Activated effector memory CD4-positive, alpha-beta T cell treated with anti-CD3 and anti-CD28 coated beads, Interleukin-2, amount 50 U/mL, for 16 hours (primary cell): ENCODE measurements at places on chromosomes 5 and 9.

DNA sequence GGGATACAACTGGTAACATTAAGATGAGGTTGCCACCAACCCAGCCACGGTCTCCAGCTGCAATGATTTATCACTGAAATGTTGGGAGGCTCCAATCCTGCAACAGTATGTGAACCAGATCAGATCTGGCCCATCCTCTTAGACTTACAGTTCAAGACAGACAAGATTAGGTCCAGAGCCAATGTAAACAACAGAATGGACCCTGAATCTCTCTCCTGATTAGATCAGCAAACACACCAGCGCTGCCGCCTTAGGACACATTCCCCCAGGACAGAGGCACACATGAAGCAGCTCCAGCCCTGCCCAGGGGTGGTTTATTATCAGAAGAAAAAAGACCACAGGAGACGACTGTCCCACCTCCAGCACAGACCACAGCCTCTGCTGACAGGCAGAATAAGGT, 82.1 kb downstream of the SLIT3 start:
- DNase-seq, result no peak

DNA sequence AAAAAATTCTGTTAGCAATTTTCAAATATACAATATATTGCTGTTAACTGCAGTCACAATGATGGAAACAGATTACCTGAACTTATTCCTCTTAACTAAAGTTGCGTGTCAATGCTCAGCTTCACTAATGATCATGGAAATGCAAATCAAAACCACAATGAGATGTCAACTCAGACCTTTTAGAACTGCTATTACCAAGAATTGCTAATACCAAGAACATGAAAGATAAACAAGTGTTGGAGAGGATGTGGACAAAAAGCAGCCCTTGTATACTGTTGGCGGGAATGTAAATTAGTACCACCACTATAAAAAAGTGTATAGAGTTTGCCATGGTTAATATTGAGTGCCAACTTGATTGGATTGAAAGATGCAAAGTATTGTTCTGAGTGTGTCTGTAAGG, 1409.7 kb upstream of the CDH18 start:
- DNase-seq, result no peak

- DNase-seq, result no peak
These were observed 3.3 kb downstream of the SHISAL2B start for GRCh38 chr5:64693636-64694035.

- no peak for DNase-seq
These were observed 2.6 kb downstream of the SH3RF2 start for GRCh38 chr5:145938776-145939539.

DNA sequence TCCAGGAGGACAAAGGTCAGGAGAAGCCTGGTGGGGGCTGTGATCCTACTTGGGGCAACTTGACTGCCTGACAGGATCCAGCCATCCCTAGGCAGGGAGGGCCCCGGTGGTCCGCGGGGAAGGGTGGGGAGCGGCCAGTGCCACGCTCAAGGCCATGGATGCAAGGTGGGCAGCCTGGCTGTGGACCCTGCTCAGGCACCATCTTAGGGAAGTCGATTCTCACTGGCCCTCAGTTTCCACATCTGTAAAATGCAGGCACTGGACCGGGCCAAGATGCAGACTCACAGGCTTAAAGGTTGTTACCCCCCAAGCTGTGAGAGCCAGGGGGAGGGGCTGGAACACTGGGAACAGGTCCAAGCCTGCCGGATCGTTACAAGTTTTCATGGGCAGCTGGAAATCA, 8.7 kb upstream of the DOLPP1 start:
- DNase-seq, result no peak

GRCh38 chr9:90843525-90843924, 41.9 kb downstream of the SYK start:
- no peak for DNase-seq

- DNase-seq, result no peak
These were observed 137.6 kb upstream of the ZNF618 start for GRCh38 chr9:113738496-113738892.

DNA sequence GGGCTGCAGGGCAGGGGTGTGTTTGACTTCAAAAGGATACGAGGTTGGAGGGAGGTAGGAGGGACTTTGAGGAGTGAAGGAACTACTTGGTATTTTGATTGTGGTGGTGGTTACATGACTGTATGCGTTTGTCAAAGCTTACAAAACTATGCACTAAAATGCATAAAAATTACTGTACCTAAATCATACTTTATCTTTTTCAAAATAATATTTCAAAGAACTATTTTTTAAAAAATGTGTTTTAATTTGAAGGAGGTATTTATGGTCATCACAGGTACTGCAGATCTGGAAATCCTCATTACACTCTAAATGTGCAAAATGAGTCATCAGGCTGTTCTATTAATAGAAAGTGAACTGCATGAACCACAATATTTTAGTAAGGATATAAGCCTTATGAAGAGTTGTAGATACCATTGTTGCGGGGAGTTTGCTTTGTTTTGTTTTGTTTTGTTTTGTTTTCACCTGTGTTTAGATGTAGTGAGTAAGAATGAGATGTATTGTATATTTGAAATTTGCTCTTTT, 116.9 kb downstream of the ARRDC3 start:
- DNase-seq, result no peak
